ENCODE measurements at places on chromosomes 11 and 22.

DNA sequence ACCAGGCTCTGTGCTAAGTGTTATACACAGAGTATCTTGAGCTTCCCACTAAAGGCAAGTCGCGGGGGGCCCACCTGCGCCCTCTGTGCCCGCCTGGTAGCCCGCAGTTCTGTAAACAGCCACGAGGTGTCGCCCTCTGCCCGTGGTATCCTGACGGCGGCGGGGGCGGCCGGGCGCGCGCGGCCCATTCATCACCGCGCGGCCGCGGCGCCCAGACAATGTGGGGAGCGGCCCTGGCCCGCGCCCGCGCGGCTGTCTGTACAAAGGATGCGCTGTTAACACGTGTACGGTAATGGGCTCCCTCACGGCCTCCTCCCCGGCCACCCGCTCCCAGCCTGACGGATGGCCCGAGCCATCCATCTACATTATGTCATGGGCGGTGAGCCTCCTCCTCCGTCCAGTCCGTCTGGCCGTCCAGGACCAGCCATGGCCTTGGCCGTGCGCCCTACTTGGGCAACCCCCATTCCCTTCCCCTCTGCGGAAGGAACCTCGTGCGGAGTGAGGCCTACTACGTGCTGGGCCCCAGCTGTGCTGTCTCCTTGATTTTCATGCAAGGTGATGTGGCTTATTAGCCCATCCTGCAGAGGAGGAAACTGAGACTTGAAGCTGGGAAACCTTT lies 99.4 kb downstream of the MIAT start:
- peak; percentile 38 for DNase-seq

GRCh38 chr11:126391970-126392632 lies 36.6 kb downstream of the ST3GAL4 start:
- peak; percentile 29 for DNase-seq

DNA sequence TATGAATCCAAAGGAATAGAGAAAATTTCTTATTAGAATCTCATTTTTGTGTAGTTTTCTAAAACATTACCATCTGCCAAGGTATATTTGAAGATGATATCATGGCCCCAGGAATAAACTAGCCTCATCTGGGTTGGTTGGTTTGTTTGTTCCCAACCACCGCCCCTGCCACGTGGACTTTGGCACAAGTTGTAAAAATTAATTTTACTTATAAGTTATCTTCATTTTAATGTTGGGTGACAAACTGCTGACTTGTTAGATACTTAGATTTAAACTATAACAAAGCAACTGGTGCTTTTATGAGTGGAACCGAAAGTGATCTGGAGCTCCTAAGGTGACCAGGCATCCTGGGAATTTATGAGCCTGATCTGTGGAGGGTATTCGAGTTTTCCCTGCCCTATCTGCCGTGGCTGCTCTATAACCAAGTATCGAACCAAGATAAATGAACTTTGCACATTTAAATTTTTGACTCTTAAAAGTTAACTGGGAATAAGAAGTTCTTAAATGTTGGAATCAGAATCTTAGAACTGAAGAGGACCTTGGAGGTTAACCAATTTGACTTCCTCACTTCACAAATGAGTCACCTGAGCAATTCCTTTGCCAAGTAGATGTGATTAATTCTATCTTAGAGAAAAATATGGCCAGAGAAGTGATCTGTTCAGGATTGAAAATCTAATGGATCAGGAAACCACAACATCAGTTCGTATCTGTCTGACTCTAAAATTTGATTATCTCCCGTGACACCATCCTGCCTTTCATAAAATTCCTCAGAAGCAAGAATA lies 129.1 kb upstream of the ARHGAP42 start:
- DNase-seq, result no peak

- DNase-seq, result no peak
These were observed 16.6 kb downstream of the MED15 start for GRCh38 chr22:20524004-20524481.

DNA sequence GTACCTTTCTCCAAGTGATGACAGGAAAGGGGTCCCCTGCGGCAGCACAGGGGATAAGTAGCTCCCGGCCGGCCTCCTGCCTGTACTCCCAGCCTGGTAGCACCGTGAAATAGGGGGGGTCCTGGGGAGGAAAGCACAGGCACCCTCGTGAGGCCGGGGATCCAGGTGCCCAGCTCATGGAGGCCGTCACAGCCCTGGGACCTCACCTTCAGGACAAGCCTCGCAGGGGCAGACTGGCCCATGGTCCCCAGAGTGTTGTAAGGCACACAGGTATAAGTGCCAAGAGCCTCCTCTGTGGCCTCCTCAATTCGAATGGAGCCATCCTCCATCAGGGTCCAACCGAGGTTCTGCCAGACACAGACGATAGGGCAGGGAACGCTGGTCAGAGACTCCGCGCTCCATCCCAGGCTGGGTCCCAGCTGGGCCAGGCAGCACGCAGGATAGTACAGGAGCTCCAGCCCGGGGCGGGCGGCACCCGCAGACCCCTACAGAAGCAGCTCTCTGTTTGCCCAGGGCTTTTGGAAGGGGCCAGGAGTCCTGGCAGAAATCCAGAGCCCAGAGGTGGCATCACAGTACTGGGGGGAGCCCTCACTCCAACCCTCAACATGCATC lies 25.2 kb downstream of the IGSF9B start:
- DNase-seq, result no peak

- DNase-seq, result no peak
These were observed 9.6 kb upstream of the LMO1 start for GRCh38 chr11:8273287-8273686.

GRCh38 chr22:41957941-41958556 lies 6.1 kb downstream of the SMIM45 start:
- DNase-seq, result no peak

GRCh38 chr11:15653191-15653710 lies 538.5 kb downstream of the INSC start:
- no peak for DNase-seq

GRCh38 chr11:8642196-8642841 lies 40.1 kb downstream of the TRIM66 start:
- no peak for DNase-seq

GRCh38 chr11:86896441-86896841 lies 58.8 kb downstream of the FZD4 start:
- DNase-seq, result no peak

DNA sequence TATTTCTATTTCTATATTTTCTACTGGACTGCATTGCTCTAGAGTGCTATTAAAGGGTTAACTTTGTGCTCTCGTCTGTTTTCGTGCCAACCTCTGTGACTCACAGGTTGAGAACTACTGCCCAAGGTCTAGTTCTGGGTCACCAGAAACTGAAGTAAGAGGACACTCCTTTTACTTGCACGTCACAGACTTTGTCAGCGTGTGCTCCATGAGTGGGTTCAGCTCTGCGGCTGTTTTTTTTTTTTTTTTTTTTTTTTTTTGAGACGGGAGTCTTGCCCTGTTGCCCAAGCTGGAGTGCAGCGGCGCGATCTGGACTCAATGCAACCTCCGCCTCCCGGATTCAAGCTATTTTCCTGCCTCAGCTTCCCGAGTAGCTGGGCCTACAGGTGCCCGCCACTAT lies 49.8 kb downstream of the CLMP start:
- DNase-seq, result no peak

DNA sequence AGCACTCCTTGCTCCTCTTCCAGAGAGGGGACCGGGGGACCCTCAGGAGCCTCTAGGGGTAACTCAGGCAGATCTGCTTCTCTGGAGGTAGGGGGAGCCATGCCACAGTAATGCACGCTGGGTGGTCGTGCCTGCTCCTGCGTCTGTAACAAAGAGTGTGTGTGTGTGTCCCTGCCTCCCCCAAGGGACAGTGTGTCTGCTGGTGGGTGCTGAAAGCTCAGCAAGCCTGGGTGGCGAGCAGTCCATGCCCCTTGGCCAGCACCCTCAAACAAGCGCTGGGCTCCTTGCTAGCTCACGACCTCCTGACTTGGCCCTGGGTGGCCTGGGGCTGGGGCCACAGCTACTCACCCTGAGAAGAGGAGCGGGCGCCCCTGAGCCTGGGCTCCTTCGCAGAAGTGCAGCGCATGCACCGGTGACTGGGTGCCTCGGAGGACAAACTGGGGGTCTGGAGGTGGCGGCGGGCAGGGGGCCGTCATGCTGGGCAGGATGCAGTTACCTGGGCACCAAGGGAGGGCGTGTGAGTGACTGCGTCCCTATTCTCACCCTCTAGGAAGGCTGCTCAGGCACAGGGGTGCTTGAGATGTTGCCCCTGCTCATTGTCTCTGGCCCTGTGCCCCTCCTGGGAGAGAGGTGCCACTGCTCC lies 33.7 kb downstream of the GNB1L start:
- DNase-seq, result no peak

DNA sequence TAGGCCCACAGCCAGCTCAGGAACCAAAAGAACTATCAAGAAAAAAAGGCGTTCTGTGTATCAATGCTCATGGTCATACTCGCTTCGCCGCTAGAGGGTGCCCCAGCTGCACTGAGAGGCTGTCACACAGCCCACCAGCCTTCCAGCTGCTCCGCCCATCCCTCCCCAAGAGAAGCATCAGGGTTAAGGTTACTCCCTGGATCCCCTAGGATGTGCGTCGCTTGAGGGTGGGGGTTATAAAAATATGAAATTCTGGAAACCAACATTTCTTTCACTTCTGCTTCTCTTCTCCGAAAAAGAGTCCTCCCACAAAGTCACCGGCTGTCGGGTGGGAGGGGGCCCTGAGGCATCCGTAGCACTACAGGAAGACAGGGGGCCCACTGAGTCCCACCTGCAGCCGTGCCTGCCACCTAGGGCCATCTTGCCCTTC lies 1.7 kb downstream of the CBX6 start:
- DNase-seq, result peak; percentile 88

GRCh38 chr11:86196085-86196696 lies 48.4 kb upstream of the EED start:
- DNase-seq, result peak; percentile 48

DNA sequence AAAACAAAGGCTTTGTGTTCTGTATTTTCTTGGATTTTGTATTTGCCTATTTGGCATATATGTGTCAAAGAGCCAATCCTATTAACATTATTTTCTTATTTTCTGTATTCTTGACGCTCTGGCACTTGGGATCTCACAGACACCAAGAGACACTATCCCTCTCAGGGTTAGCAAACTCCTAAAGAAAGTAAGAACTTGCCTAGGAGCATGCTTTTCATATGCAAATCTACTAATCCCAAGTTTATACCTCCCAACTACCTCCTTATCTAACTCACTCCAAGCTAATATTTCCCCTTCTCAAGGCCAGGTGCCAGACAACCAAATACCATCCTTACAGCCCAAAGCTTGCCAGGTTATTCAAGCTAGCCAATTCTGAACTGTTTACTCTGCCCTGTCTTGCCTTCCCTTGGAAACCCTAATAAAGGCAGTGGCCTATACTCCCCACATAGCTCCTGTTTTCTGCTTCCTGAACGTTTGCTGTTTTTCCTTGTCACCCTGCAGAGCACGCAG lies 455.4 kb upstream of the ANO3 start:
- DNase-seq, result no peak

DNA sequence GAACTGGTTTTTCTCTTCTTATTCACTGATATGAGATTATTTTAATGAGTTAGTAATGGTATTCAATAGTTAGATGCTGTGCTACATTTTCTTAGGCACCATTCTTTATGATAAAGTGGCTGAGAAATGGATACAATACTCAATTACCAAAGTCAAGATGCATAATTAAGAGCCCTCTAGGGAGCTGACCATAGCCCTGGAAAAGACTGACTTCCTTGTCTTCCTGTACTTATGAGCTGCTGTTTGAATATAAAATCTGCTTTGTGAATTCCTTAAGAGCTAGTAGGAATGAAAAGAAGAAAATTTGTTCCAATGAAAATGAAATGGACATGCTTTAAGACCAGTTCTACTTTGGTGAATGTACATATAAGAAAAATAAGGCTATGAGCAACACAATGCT lies 452.3 kb downstream of the KCNA4 start:
- no peak for DNase-seq

DNA sequence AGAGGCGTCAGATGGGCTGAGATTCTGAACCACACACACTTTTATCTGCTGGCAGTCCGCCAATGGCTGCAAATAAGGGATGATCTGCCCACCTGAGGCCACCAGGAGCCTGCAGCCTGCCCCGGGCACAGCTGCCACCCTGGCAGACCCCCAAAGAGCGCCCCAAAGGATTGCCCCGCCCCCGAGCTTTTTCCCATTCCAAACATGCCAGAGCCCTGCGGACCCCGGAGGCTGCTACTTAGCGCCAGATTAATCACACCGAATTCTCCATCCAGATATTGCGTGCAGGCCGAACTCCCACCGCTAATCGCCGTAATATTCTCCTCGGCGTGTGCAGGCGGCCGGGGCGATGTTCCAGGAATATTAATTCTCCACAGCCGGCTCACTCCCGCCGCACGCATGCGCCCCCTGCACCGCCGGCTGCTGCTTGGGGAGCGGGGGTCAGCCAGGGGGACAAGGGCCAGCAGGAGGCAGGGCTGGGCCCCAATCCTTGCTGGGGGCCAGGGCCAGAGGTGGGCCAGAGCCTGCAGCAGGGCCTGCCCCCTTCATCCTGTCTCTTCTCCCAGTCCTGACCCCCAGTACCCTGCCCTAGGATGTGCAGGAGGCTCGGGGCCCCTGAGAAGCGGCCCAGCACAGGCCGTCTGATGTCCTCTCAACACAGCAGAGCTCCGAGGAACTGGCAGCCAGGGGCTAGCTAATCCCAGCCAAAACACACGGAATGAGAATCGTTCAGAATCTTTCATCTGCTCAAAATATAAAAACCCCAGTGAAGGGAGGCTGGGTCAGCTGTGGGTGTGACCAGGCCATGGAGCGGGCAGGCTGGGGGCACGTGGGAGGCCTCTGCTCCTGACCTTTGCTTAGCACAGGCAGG lies 19.5 kb upstream of the TCF20 start:
- DNase-seq, result no peak

GRCh38 chr11:80626721-80627120 lies 1185.9 kb upstream of the TENM4 start:
- no peak for DNase-seq

- no peak for DNase-seq
These were observed 26.3 kb downstream of the APOL1 start for GRCh38 chr22:36279219-36279666.

- no peak for DNase-seq
These were observed 42.3 kb upstream of the RDX start for GRCh38 chr11:110338684-110339083.

- no peak for DNase-seq
These were observed 108.0 kb upstream of the ALX4 start for GRCh38 chr11:44417731-44418455.

DNA sequence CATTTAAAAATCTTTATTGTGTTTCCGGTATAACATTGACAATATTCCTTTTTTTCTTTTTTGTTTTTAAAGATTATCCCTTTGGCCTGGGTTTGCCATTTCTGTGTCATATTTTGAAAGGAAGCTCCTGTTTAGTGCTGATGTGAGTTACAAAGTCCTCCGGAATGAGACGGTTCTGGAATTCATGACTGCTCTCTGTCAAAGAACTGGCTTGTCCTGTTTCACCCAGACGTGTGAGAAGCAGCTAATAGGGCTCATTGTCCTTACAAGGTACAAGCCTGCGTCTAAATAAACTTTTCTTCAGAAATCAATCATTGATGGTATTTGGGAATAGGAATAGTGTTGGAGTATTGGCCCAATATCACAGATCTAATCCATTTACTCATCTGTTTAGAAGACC lies 19.8 kb downstream of the PIWIL4 start:
- no peak for DNase-seq

DNA sequence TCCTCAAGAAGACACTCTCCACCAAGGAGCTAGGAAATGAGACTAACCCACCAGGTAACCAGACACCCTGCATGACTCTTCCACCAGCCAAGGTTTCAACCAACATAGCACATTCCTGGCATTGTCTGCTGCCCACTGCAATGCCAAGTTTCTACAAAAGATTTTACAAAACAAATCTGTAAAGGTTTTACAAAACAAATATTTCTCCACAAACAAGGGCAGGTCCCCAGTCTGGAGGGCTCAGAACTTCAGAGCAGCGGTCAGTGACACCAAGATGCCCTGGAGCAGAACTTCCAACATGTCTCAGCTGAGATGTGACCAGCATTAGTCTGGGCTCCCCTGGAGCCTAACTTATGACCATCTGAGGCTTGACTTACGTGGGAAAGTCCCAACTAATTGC lies 14.0 kb downstream of the GALNT18 start:
- DNase-seq, result no peak

Measured in hematopoietic multipotent progenitor cell treated with erythropoietin and hydrocortisone succinate and interleukin-3 and kit ligand, for 8 days (in vitro differentiated cells).